ENCODE measurements at places on chromosomes 5 and 9.

DNA sequence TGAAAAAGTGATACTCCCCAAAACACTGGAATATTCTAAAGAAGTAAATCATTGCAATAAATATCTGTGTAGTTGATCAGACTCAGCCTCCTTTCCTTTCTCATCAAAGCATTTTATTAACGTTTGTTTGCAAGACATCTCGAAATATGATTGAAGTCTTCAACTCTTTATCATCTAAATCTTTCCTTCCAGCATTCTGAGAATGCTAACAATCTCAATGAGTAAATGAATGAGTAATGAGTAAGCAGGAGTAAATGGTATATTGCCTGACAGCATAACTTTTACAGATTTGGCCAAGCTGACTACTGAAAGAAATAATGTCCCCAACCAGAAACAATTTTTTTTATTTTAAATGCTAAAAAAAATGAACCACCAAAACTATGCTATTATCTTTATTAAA, 157.1 kb downstream of the SLCO4C1 start:
- no peak for DNase-seq

- DNase-seq = no peak
These were observed 28.6 kb downstream of the TRIM32 start for GRCh38 chr9:116715751-116716150.

DNA sequence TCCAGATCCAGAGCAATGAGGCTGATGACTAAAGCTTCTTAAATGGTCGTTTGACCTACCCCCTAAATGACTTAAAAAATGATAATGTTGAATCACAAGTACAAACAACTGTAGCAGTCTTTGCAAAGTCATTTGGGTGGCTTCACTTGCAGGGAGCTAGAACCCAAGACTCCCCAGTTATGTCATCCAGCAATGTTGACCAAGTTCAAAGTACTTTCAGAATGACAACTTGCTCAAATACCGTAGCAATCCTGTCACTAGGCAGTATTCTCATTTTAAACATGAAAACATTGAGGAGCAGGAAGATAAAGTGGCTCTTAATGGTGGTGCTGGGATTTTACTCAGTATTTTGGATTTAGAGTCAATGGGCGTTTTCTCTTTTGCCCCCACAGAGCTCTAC, 1217.0 kb upstream of the DMAC1 start:
- DNase-seq = no peak

DNA sequence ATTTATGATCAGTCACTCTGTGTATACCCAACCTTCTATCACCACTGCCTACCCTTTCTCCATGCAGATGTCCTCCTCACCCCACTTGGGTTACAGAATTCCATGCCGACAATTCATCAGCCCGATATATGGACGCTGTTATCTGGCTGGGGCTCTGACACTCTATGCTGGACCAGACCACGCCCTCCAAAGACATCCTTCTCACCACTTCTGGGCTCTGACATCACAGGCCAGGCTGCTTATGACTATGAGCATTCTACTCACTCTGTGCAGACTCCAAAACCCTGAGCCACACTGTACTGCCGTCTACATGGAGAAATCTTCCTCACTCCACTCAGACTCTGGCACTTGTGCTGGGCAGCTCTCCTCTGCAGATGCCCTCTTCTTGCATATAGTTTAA, 7.6 kb upstream of the AK3 start:
- no peak for DNase-seq

- DNase-seq = no peak
These were observed 17.5 kb downstream of the CXXC5 start for GRCh38 chr5:139665626-139666025.

- no peak for DNase-seq
These were observed 120.9 kb downstream of the COL23A1 start for GRCh38 chr5:178469011-178469974.

- DNase-seq = no peak
These were observed 123.5 kb upstream of the SPDL1 start for GRCh38 chr5:169460123-169460522.

- no peak for DNase-seq
These were observed 64.9 kb upstream of the MVB12B start for GRCh38 chr9:126261584-126262356.

DNA sequence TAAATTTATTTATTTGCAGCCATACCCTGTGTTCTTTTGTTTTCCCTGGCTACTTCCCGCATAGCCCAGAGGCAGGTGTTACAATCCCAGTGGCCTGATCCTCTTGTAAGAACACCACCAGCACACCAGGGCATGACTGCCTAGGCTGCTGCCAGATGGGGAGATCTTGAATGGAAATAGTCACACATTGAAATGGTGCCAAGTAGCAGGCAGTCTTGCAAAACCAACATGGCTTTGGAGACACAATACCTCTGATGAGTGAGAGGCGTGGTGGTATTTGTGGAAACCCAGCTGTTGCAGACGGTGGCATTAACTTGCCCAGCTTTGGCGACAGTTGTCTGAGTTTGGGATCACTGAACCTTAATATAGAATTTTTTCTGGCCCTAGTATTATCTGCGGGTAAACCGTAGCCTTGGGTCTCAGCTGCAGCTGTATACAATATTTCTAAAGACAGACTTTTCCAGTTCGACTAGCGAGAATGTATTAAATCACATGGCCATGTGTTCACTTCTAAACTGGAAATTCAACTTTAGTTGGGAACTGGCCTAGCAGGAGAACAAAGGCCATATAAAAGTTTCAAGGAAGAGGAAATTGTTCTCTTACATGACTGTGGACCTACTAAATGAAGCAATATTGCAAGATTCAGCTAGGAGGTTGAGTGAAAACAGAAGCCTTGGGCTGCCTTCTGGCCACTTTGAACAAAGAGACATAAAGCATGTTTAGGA, 277.0 kb downstream of the SMARCA2 start:
- DNase-seq = peak; percentile 85

- DNase-seq = no peak
These were observed 34.7 kb upstream of the POMT1 start for GRCh38 chr9:131468031-131468430.

GRCh38 chr5:137118629-137119028, 380.5 kb downstream of the SPOCK1 start:
- DNase-seq = no peak

DNA sequence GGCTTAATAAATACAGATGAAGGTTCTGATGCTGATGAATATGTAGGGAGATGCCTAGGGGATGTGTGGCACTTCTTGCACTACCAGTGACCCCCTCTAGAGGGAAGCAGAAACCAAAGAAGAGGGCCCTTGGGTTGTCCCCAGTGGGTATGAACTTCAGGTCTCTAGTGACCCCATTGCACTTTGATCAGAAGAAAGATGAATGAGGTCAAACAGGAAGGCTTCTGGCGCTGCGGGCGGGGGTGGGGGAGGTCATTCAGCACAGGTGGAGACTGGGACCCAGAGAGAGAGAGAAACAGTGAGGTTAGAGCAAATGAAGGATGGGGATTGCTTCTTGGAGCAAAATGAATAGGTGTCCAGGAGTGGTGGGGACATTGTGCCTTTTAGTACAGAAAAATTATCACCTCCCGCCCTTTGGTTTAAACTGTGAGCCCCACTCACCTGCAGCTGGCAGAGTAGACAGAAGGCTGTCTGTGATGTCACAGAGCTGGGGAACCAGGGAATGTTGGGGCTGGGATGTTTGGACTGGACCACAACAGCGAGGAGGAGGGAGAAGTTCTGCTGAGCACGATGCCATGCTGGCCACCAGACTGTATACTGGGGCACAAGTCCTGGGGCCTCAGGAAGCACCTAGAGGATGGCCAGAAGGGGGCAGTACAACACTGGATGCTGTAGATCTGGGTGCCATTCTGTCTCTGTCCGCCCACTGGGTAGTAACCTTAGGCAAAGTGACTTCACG, at the start of gene TEX48:
TEX48 (minus strand) TSS at position 599 of the 739 bp plus-strand sequence. CDS start 10,469 bp downstream, outside the sequence.
- peak; percentile 34 for DNase-seq

DNA sequence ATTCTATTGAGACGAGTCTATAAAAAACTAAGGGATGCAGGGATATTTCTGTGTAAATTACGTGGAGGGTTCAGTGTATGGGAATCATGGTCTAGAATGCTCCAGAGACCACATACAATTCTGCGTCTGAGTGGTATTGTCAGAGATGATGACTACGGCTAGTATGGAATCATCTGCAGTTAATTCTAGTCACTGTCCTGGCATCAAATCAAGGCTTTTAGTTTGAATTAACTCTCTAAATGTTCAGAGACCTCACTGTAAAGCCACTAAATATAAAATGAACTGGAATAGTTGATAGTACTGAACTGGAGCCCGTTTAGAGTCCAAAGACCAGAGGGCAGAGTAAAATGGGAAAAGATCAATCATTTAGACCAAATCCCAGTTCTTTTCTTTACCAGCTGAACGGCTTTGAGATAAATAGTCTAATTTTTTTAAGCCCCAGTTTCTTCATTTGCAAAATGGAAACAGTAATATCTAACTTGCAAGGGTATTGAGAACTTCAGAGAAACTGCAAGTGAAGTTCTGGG, 599.8 kb downstream of the EBF1 start:
- no peak for DNase-seq

DNA sequence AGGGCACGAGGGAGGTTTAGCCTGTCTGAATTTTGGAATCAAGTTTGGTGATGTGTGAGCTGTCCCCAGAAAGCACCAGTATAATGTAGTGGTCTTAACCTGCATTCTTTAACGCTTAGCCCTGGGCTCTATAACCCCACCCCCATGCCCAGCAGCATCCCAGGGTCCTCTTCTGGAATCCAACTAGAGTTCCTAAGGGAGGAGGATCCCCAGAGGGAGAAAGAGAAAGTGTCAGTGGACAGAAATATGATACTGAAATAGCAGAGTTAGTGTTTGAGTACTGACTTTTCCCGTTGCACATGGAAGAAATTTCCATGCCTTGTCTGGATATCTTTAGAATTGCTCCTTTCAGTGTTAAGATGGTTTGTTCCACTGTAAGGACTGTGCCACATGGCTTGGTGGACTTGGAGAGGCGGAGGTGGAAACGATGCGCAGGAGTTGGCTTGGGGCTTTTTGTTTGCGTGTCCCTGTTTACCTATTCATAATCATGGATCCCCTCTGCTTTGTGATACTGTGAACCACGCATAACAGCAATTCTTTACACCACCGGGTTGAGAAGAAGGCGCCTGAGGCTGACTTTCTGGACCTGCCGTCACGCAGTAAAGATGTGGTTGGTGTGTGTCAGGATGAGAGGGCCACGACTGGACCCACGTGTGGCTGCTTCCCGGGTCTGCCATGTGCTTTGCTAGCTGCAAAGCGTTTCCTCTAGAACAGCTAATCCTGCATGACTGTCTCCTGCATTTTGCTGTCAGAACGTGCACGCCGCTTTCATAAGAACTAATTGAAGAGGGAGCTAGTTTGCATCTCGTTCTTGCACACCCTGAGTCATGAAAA, 142.3 kb downstream of the SMARCA2 start:
- DNase-seq = no peak

- DNase-seq = no peak
These were observed 3.7 kb downstream of the HCN1 start for GRCh38 chr5:45692481-45692880.
